ENCODE measurements at places on chromosomes 2 and 18. TPM values are rescaled to one million over a fixed set of nuclear protein-coding genes. Genes with fewer than 3 reads are reported as not detected.

MEP1B gene
- total RNA-seq = not detected

RAPGEF4 gene
- 0.62 TPM for total RNA-seq

CFAP65 gene
- total RNA-seq = not detected

LRP2 gene
- 0.15 TPM for total RNA-seq

ARHGAP15 gene
- 197 TPM for total RNA-seq

TXNDC2 gene
- not detected for total RNA-seq

MROH2A gene
- not detected for total RNA-seq

GALNT13 gene
- not detected for total RNA-seq

KRTCAP3 gene
- total RNA-seq = 8.3 TPM

SLC16A14 gene
- 0.27 TPM for total RNA-seq

Measured in activated CD4-positive, alpha-beta T cell treated with anti-CD3 and anti-CD28 coated beads, Interleukin-2, amount 10 ng/mL, durations not matched to agents 7 days and 5 days (primary cell).